ENCODE measurements at places on chromosomes 11 and 22. TPM values are rescaled to one million over a fixed set of nuclear protein-coding genes. Genes with fewer than 3 reads are reported as not detected.

DNA sequence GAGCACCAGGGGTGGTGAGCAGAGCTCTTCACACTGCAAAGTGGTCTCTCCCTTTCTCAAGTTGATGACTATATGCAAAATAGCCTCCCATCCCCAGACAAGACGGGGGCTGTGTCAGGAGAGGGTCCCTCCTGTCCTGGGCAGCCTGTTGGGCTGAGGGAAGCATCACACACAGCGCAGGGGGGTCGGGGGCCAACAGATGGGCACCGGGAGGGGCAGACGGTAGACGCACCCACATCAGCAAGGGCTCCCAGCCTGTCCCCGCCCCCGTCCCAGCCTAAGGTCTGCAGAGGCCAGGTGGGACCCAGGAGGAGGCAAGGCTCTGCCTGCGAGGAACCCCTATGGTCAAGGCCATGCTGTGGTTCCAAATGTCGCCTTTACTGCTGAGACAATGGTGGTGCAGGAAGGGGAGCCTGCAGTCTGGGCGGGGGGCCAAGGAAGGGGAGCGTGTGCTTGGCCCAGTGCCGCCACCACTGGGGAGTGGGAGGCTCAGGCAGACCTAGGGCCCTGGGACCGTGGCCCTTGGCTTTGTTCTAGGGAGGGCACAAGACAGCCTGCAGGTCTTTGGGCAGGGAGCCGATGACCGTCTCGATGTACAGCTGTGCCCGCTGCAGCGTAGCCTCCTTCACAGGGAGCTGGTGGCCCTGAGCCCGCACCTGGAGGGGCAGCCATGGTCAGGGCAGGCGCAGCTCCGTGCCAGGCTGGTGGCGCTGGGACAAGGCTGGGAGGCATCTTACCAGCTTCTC is 4.3 kb upstream of the PLXNB2 start:
- DNase-seq, result peak; percentile 73

GRCh38 chr11:73950869-73951710 is at the start of gene DNAJB13:
TSS of gene DNAJB13 (plus strand) at chr11:73951026. CDS start at chr11:73951070, 44 bp downstream.
- DNase-seq, result peak; percentile 75

DNA sequence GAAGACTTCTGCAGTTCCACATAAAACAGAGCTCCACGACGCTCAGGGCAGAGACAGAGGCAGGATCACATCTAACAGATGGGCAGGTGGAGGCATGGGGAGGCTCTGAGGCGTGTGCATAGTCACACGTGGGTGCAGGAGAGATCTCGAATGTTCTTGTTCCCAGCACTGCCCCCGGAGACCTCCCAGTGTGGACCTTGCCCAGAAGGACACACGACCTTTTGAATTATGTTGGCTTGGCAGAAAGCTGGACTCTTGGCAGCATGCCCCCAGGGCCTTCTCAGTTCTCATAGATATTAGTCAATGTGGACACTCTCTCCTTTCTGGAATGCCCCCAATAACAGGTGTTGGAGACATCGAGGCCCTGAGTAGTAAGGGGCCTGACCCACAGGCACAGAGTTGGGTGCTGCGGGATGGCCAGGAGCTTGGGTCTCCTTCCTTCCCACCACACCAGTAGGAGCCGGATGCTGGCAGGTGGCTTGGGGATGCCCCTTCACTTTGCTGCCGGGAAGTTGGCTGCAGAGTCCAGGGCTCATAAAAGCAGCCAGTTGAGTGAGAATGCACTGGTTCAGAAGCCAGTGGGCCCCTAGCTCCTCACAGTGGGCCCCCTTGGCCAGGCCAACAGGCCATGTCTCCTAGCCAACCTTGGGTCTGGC is 12.1 kb downstream of the MYEOV start:
- DNase-seq, result peak; percentile 67

- DNase-seq, result no peak
Measured at GRCh38 chr22:27676545-27677213, 124.9 kb downstream of the MN1 start.

- DNase-seq, result no peak
Measured at GRCh38 chr11:73652856-73653559, 6.6 kb downstream of the PLEKHB1 start.

TM7SF2 gene
- total RNA-seq, result 3.1 TPM

- DNase-seq, result peak; percentile 23
Measured at GRCh38 chr11:120561286-120561685, 49.7 kb downstream of the GRIK4 start.
